GOT3 (cell line): ENCODE measurements at places on chromosomes 3 and 15.
A peak's percentile ranks its signal among the peaks of the same experiment; 100 is the strongest.

- no peak for DNase-seq
Measured at GRCh38 chr15:98967916-98968315, 39.7 kb downstream of the PGPEP1L start.

GRCh38 chr15:80774486-80774885 is 4.7 kb upstream of the CEMIP start:
- no peak for DNase-seq

- no peak for DNase-seq
Measured at GRCh38 chr15:66110864-66111263, 142.7 kb downstream of the MEGF11 start.

- DNase-seq: no peak
Measured at GRCh38 chr3:53224026-53224425, 31.8 kb downstream of the TKT start.

- no peak for DNase-seq
Measured at GRCh38 chr15:41930867-41931222, 37.0 kb upstream of the SPTBN5 start.

DNA sequence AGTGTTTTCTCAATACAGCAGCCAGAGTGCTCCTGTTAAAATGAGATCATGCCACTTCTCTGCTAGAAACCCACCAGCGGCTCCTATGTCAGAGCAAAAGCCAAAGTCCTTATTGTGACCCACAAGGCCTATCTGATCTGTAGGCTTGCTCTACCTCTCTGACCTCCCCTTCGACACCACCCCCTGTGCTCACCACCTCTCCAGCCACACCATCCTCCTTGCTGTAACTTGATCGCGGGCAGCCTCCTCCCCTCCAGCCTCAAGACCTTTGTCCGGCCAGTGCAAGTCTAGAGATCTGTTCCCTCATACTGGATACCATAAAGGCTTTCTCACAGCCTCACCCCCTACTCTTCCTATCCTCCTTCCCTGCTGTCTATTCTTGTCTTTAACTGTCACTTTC is 1.9 kb upstream of the IGDCC4 start:
- DNase-seq: no peak

DNA sequence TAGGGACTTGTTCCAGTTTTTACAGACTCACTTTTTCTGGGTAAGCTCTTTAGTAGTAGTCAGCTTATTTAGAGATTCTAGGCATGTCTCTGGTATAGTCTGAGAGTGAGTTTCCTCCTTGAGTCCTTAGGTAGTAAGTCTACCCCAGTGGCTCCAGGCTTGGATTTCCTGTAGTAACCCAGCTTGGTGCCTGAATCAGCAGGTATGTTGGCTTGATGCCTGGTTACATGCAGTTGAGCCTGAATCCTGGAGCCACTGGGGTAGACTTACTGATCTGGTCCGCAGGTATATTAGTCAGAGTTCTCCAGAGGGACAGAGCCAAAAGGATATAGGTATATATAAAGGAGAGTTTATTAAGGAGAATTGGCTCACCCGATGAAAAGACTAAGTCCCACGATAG is 85.8 kb upstream of the RBMS3 start:
- DNase-seq: no peak

DNA sequence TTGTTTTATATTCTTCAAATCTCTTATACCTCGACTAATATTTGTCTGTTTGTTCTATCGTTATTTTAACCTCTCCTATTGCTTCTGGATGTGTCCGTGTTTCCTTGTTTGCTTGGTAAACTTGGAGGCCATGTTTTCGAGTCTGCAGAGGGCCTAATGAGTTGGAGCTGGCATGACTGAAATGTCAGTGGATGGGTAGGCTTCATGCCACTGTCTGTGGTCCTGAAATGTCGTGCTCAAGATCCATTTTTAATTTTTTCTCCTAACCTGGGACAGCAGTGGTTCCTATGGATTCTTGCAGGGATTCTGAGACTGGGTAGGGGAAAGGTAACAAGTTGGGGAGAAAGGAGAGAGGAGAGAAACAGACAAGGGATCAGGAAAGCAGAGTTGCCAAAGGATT is 18.8 kb upstream of the GASK1A start:
- no peak for DNase-seq

DNA sequence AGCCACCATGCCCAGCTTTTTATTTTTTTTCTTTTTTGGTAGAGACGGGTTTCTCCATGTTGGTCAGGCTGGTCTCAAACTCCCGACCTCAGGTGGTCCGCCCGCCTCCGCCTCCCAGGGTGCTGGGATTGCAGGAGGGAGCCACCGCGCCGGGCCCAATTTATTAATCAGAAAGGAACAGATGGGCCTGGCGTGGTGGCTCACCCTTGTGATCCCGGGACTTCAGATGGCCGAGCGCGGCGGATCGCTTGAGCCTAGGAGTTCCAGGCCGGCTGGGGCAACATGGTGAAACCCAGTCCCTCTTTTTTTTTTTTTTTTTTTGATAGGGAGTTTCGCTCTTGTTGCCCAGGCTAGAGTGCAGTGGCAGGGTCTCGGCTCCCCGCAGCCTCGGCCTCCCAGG is 64.6 kb downstream of the GOLGA6L7 start:
- no peak for DNase-seq

- DNase-seq: no peak
Measured at GRCh38 chr15:38843051-38843501, 278.5 kb upstream of the RASGRP1 start.

DNA sequence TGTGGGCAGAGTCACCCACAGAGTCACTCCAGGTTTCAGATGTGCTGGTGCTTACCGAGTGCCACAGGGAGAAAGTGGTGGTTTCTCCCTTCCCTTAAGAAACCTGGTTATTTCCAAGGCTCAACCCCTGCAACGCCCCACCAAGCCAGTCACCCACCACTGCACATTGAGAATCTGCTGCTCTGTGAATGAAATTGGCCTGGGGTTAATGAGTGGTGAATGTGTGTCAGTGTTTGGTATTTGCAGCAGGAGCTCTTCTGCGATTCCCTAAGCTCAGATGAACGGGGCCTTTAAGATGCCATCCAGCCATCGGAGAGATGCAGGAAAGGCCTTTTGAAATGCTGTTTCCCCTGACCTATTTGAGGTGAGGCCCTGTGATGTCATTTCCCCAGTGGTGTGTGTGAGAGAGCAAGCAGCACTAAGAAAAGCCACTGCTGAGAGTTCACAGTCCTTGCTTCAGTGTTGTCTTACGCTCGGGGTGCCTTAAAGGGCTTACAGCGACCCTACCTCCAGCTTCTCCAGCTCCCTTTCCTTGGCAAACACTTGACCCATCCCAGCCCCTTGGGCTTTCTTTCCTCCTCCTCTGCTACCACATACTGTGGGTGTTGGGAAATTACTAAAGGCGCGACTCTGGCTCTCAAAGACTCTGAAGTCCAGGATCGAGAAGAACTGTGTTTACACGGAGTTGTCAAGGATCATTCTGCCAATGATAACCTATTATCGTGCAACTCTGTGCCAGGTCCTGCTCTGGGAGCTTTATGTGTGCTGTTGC is 68.9 kb downstream of the SMAD3 start:
- DNase-seq: no peak

DNA sequence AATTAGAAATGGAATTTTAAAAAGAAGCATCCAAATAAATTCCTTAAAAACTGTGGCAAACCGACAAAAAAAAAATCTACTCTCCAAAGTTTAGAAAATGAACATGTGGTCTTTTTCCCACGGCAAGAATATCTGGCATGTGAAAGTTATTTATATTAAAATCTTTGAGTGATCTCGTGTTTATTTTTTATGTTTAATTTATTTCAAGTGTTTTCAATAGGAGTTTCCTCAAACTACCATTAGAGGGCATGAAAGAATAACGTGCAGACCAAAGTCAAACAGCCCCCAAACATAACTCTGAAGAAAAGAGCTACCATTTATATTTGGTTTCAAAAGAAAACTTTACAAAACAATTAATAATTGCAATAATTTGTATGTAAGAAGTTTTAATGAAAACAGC is 286.4 kb downstream of the ZIC4 start:
- DNase-seq: no peak

DNA sequence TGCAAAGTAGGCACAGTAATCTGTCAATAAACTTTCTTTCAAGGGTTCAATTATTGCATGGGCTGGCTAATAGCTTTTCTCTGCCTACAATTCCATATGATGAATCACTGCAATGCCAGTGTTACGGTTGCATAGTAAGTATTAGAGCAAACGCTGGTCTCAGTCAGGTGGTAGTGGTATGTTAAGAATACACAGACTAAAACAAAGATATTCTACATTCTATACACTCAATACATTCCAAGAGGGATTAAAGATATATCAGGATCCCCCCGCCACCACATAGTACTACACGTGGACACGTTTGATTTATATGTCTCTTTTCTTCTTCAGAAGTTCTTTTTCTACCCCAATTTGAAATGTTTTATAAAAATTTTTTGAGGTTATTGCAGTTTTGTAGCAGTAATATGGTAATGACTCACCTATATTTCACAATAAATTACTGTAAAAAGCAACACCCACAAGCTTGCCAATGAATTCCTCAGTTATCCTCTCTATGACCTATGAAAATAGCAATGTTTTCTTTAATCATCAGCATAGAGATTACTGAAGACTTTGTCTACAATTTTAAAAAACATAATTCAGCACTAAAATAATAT is 68.2 kb downstream of the CD200R1L start:
- no peak for DNase-seq

DNA sequence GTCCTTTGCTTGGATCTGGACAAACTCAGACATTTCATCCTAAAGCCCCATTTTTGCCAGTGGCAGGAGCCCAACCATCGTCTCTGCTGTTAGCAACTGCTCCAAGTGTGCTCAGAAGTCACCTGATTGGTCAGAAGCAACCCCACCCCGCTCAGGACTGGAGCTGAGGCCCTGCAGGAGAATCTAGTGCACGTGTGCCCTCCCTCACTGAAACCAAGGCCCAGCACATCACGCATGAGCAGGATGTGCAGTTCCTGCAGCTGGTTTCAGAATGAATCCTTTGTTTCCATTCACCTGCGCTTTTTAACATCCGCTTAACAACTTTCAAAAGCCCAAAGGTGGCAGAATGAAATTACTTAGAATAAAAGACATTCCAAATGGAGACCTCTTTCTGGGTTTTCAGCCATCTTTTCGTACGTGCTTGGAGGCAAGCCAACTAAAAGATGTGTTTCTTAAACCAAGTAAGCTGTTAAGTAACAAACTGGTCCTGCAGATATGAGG is 81.2 kb downstream of the SRGAP3 start:
- no peak for DNase-seq

DNA sequence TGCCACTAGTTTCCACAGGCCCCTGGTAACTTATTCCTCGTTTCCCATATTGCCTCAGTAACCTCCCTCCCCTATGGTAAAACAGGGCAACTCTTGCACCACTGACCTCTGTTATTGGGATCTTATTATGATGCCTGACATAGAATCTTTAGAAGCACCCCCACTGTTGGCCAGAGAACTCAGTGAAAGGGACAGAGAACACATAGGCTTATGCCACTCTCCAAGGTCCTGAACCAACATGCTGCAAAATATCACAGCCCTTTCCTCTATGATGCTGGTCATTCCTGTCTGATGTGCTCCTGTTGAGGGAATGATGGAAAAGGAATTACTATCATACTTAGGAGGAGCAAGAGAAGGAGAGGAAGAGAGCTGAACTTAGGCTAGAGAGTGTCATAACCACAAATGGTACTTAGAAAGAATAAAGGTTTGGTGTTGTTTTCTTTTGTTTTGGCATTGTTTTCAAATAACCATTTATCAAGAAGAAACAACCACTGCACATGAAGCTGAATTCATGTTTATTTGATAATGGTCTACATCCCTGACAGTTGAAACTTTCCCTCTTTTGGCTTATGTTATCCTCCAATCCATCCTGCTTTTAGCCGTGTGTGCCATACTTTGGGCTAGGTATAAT is 330.2 kb downstream of the EPHB1 start:
- DNase-seq: no peak

DNA sequence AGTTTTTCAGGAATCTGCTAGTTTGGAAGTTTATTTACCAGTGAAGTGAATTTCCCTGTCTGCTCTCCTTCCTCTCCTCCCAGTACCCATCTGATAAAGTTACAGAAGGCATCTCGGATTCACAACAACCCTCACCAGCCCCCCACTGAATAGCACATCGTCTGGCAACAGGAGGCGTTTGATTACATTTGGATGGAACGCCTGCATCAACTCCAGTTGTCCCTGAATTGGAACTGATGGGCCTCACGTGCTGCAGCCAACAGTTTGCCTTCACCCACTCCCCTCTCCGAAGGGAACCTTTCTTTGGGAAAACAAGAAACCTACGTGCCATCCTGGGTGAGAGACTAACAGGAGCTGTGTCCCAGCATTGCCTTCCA is 59.5 kb upstream of the BCL6 start:
- no peak for DNase-seq

DNA sequence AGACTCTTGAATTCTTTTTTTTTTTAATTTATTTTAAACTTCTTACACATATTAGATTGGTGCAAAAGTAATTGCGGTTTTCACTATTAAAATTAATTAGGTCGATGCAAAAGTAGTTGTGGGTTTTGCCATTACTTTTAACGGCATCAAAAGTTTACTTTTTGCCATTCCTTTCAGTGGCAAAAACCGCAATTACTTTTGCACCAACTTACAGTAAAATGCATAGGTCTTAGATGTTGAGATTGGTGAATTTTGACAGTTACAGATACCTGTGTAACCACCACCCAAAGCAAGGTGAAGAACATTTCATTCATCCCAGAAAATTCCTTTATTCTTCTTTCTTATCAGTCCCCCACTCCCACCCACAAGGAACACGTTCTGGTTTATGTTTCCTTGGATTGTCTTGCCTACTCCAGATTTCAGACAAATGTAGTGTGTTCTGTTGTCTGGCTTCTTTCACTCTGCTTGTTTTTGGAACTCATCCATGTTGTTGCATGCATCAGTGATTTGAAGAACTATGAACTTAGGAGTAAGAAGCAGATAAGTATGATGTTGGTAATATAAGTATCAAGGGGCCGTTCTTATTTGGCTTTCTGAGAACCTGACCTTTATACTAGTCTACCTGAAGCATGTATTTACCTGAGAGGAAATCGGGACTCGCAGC is 198.4 kb upstream of the UBE2E1 start:
- no peak for DNase-seq

GRCh38 chr3:120144267-120144666 is 50.0 kb upstream of the GSK3B start:
- no peak for DNase-seq

DNA sequence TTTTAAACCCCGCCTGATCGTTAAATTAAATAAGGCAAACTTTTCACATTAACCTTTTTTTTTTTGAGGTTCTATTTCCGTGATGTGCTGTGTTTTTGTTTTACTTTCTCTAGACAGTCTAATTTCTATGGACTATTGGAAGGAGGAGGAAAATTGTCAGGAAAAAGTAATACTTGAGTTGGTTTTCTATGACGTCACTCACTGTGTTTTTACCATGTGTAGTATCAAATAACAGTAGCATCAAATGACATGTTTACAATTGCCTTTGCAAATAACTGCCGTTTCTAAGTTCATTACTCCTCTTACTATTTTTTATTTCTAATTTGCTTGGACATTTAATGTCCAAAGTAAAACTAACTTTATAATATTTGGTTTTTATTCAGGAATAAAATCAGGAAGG is 32.3 kb downstream of the MYO1E start:
- DNase-seq: no peak

- no peak for DNase-seq
Measured at GRCh38 chr3:109643590-109643989, 306.2 kb upstream of the DPPA4 start.

- no peak for DNase-seq
Measured at GRCh38 chr3:79199966-79200365, 567.8 kb downstream of the ROBO1 start.

GRCh38 chr3:53776494-53777101 is 69.6 kb downstream of the CHDH start:
- DNase-seq: peak; percentile 16
